ENCODE measurements at places on chromosomes 2 and 18.

- no peak for DNase-seq
Observed at GRCh38 chr2:74420006-74420405, 1.4 kb downstream of the C2orf81 start.

DNA sequence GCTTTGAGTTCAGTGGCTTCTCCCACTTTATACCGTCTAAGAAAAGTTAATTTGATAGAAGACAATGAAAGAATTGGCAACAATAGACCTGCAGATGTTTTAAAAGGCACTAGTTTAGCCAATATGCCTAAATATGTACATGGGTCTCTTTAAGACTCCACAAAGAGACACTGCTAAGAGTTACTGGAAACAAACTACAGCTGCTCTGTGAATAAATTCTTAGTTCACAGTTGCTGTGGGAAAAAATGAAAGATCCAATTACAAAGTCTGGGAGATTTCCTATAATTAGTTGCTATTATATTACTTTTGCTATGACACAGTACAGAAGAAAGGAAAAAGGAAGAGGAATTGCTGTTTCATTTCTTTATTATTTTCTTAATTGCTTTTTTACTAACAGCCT lies 34.3 kb downstream of the SCN9A start:
- no peak for DNase-seq

DNA sequence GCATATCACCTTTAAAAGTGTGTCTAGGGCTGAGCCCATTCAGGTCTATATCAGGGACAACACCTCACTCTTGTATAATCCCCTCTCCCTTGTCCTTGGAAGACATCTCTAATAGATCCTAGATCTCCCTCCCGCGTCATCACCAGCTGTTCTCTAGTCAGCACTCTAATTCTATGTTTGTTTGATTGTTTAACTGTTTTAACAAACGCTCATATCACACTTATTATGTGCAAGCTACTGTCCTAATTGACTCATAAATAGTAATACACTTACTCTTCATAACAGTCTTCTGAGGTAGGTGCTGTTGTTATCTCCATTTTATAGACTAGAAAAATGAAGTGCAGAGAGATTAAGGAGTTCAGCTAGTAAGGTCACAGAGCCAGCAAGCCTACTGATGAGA lies 1.6 kb upstream of the ERMN start:
- DNase-seq: no peak

DNA sequence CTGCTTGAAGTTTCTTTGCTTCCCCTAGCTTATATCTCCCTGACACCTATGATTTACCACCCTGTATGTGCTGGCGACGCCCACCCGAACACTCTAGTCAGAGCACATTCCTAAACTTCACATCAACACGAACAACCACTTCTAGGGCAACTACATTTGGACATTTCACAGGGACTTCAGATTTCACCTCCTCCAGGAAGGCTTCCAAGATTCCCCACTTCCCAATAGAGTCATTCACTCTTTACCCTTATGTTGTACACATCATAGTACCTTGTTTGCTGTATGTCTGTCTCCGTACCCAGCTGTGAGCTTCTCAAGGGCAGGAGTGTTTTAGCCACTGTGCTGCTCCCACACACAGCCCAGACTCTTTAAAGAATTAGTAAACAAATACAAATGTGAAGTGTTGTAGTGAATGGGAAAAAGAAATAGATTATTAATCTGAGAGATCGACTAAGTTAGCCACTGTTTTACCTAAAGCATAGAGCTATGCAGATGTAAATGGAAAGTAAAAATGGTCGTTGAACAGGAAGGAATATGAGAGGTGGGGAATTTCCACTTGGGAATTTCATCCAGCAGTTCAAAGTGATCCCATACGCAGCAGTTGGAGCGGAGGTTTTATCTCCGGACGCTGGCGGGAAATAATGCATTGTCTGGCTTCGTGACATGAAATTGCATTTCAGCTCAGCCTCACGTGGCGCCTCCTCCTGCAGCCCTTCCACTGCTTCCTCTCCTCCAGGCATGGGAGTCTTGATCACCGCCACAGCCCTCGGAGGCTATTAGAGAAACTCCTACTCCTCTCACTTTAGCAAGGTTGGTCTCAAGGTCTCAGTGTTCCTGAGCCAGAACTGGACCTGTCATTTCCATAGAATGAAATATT lies 233.4 kb upstream of the COPS8 start:
- DNase-seq: no peak

- DNase-seq: no peak
Observed at GRCh38 chr2:190746971-190747761, 98.3 kb downstream of the NAB1 start.

DNA sequence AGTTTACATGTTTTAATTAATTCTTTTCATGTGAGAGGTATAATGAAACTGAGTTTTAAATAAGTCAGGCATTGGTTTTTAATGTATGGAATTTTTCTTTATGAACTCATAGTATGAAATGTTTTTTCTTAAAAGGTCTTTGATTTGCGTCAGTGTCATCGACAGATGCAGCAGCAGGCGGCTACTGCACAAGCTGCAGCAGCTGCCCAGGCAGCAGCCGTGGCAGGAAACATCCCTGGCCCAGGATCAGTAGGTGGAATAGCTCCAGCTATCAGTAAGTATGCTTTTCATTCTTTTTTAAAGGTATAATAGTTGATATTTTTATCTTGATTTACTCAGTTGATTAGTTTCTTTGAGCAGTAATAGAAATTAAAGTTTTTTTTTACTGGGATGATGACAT lies 46.5 kb downstream of the SMAD4 start:
- DNase-seq: no peak

- DNase-seq: no peak
Observed at GRCh38 chr2:145723872-145724271, 1204.0 kb upstream of the ZEB2 start.

DNA sequence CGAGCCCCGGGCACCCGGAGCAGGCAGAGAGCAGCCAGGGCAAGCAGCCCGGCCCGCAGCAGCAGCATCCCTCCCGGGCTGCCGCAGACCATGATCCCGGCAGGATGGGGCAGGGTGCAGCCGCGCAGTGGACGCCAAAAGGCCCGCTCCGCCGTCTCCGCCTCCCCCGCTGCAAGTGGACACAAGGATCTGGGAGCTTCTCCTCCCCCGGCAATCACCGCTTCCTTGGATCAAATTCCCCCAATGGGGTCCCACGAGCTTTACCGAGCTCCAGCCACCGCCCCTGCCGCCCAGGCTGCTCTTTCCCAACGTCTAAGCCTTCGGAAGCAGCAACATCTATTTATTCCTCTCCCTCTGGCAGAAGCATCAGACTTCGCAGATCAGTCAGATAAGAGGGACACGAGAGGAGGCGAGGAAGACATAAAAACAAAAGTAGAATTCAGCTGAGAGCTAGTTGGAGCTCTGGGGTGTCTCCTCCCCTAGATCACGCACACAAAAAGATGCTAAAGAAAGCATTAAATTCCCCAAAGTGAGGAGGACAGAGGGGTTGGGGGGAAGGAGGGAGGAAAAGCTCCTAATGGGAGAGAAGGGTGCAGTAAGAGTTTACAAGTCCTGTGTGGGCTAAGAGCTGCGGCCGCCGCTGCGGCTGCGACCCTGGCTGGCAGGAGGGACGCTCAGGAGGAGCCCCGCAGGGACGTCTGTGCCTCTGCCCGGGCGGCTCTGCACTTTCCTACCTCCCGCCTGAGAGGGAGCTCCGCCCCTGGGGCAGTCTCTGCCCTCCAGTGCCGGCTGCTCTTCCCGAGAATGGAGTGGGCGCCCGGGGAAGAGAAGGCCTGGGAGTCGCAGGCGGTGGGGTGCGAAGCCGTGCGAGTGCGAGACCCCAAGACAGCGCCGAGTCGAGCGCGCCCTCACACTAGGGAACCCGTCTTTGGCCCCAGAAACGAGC lies at the start of gene FRZB:
Gene FRZB, minus strand, starts transcription at position 177 of the 946 bp plus-strand sequence. Its CDS starts 85 bp downstream, at position 92.
- DNase-seq: peak; percentile 31

GRCh38 chr2:177888581-177888980 lies 184.0 kb downstream of the PDE11A start:
- no peak for DNase-seq

DNA sequence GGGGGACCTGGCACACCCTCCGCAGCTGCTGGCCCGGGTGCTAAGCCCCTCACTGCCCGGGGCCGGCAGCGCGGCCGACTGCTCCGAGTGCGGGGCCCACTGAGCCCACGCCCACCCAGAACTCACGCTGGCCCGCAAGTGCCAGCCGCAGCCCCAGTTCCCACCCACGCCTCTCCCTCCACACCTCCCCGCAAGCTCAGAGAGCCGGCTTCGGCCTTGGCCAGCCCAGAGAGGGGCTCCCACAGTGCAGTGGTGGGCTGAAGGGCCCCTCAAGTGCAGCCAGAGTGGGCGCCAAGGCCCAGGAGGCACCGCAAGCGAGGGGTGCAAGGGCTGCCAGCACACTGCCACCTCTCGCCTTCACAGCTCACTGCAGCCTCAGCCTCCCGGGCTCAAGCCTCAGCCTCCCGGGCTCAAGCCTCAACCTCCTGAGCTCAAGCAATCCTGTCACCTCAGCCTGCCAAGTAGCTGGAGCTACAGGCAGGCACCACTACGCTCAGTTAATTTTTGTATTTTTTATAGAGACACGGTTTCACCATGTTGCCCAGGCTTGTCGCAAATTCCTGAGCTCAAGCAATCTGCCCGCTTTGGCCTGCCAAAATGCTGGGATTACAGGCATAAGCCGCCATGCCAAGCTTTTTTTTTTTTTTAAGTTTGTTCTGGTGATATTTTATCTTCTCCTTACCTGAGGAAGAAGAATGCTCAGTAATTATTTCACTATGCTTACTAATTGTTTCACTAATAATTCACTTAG lies 71.7 kb upstream of the CDCA7 start:
- no peak for DNase-seq

DNA sequence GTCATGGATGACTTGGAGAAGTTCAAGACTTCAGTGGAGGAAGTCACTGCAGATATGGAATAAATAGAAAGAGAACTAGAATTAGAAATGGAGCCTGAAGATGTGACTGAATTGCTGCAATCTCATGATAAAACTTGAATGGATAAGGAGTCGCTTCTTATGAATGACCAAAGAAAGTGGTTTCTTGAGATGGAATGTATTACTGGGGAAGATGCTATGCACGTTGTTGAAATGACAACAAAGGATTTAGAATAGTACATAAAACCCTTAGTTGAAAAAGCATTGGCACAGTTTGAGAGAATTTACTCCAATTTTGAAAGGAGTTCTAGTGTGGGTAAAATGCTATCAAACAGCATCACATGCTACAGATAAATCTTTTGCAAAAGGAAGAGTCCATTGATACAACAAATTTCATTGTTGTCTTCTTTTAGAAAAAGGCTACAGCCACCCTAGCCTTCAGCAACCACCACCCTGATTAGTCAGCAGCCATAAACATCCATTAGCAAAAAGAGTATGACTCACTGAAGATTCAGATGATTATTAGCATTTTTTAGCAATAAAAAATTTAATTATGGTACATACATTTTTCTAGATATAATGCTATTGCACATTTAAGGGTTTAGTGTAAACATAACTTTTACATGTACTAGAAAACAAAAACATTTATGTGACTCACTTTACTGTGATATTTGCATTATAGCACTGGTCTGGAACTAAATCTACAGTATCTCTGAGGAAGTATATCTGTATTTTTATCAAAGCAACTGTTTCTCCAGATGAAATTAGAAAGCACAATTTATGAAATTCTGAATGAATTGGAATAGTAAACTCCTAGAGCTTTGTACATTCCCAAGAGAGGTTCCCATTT lies 110.5 kb upstream of the TACR1 start:
- DNase-seq: no peak

- DNase-seq: no peak
Observed at GRCh38 chr2:37201208-37201607, 4.9 kb downstream of the CEBPZOS start.
